ENCODE measurements at places on chromosomes 12 and 14.

- no peak for DNase-seq
These were observed 20.4 kb upstream of the SMOC1 start for GRCh38 chr14:69858801-69859200.

DNA sequence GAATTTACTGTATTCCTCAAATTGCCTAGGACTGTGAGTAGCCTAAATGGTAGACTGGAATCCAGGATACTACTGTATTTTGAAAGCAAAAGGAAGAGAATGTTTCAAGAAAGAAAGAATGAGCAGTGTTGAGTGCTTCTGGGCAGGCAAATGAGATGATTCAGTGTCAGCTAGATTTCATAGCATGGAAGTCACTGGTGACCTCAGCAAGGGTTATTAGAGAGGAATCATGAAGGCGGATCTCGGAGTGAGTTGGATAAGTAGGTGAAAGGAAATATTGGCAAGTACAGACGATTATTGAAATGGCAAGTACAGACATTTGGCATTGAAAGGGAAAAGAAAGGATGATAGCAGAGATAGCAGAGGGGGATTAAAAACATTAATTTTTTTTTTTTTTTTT, 27.1 kb downstream of the VRK1 start:
- no peak for DNase-seq

- DNase-seq, result no peak
These were observed 18.0 kb upstream of the OR4K5 start for GRCh38 chr14:19902409-19902808.

DNA sequence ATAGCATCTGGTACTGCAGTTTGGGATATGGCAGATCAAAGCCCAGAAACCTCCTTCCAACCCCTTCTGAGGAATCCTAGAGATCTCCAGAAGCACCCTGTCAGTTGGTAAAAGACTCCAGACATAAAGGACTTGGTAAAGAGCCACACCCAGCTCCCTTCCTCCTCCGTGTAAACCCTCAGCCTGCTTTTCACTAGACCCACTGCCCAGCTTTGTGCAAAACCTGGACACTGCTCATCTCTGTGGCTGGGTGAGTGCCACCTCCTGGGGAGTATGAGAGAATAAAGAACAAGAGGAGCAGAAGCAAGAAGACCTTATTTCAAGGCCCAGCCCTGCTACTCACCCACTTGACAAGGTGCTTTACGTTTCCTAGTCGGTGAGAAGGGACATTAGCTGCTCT, 33.0 kb downstream of the ANO2 start:
- no peak for DNase-seq

GRCh38 chr12:27319848-27320247, 12.8 kb upstream of the BMAL2 start:
- DNase-seq, result no peak

- peak; percentile 57 for DNase-seq
These were observed 25.4 kb downstream of the BCL11B start for GRCh38 chr14:99246536-99247097.

DNA sequence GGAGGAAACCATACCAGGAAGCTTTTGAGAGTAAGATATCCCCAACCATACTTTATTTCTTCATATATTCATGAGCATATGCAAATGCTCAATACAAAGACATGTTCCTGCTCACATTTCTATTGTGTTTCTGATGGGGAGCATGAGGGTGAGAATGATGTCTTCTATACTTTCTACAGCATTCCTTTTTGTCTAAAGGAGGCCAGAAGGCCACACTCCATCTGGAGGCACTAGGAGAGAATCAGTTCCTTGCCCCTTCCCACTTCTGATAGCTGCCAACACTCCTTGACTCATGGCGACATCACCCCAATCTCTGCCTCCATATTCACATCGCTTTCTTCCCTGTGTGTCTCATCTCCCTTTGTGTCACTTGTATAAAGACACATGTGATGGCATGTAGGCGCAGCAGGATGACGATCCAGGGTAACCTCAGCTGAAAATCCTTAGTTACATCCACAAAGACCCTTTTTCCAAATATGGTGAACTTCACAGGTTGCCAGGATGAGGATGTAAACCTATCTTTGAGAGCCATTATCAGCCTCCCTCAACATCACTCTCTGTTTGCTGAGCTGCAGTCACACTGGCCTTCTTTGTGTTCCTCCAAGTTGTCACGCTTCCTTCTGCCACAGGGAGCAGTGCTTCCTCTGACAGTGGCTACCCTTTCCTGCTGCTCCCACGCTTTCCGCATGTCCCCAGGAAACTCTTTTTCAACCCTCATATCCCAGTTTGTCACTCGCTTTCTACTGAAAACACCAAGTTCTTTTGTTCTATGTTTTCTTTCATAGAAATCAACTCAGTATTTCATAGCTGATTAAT, 96.9 kb downstream of the STXBP6 start:
- DNase-seq, result no peak

GRCh38 chr12:22406627-22407026, 72.1 kb upstream of the ST8SIA1 start:
- no peak for DNase-seq

DNA sequence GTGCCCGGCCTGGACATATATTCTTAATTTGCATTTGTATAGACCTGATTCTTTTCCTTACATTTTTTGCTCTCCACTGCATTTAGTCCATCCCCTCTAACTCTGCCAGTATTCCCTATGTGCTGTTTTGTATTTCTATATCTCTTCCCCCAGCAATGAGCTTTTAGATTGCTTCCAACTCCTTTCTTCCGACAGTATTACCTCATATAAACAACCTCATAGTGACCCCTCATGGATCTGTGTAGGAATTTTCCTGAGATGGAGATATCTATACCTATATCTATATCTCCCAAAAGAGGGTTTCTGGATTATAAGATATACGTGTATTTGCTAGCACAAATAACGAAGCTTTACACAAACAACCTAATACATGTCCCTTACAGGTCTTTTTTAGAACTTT, 161.9 kb downstream of the CRADD start:
- no peak for DNase-seq

DNA sequence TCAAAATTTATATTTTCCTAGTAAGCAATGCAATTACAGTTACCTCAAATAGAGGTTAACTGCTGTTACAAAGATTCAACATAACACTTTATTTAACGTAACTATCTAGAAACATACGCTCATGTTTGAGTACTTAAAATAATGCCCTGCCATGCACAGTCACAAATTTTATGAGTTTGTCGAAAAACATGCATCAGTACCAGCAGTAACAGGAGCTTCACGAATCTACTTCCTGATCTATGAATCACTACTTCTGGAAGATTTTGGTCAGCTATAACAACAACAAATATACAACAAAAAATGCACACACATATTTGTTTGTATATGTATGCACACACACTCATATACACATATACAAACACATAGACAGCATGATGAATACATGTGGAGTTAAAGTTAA, 881.8 kb downstream of the FSCB start:
- no peak for DNase-seq

GRCh38 chr12:114686773-114687500, 3.0 kb upstream of the TBX3 start:
- no peak for DNase-seq

GRCh38 chr14:67199016-67199415, 9.8 kb downstream of the GARIN2 start:
- no peak for DNase-seq

- DNase-seq, result no peak
These were observed 7.7 kb downstream of the DDN start for GRCh38 chr12:48991247-48992050.

GRCh38 chr14:33219957-33220356, 281.3 kb downstream of the NPAS3 start:
- DNase-seq, result no peak

DNA sequence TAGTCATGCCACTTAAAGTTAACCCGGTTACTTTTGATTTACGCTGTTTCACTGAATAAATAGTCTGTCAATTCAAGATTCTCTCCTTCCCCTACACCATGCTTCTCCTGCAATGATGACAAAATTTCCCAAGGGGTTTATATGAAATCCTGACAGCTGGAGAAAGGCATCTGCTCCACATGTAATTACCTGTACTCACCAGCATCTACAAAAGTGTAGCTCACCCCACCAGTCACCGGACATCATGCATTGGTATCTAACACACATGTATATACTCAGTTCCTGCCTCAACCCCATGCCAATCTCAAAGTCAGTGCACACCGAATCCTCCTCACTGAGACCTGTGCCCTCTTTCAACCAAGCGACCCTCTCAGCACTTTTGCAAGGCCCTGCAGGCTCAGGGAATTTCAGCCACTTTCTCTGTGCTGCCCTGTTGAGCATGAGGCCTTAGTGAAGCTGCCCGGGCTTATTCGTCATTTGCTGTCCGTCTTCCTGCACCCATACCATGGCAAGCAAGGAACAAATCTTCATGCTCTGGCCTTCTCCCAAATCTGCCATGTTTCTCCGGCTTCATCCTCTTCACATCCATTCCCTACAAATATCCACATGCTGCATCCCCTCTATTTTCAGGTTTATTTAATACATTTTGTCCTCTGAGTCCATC, 131.6 kb downstream of the SEC23A start:
- DNase-seq, result no peak

DNA sequence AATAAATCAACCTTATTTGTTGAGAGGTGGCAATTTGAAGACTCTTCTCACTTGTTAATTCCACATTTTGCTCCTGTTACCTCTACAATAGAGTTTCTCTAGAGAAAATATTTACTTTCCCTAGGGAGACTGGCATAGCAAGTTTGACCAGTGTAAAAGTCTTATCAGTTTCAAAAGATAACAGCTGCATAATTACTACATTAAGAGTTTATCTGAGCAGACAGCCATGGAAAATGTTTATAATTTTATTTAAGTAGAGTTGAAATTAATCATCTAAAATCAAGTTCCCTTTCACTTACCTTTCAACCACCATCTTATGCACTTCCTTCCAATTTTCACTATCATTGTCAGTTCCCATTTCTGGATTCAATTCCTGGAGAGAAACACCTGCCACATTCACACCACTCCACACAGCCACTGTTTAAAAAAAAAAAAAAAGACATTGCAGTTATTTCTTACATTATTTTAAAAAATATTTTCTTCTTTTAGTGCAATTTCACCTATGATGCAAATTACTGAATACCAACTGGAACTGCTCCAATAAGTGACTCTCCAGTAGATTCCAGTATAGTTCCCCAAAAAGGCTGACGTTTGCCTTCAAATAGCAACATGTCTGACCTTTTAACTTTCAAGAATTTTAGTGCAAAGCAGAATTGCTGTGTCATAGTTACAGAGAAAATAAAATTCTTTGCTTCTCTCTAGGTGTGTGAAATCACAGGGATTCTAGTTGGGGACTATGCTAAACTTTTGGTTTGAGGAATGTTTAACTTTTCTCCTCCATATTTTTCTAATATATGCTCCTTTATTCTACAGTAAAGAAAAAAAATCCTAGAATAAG, 19.4 kb downstream of the LDHB start:
- DNase-seq, result no peak

DNA sequence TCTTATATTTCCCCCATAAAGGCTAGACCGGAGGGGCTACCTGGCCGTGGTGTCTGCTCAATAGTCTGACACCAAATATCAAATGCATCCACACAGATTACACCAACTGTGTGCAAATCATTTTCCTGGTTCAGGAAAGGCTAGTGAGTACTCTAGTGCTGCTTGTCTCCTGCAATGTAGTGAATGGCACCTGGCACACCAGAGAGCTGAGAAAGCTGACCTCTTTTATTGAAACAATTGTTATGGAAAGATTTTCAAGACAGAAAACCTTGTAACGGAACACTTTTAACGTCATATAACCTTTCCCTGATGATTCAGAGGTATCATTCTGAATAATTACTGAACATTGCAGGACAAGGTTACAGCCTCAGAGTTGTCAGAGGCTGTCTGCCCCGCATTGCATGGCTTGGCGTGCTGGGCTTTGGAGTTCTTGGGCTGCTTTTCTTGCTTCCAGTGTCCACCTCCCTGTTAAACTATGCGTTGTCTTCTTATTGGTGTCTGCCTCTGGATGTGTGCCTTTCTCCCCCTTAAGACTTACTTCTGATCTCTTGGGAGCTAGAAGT, 40.7 kb upstream of the HDAC7 start:
- no peak for DNase-seq

- DNase-seq, result no peak
These were observed 9.9 kb downstream of the SLC15A4 start for GRCh38 chr12:128813883-128814282.

- DNase-seq, result no peak
These were observed 226.9 kb upstream of the PLXNC1 start for GRCh38 chr12:93921521-93921920.

- no peak for DNase-seq
These were observed 1106.8 kb downstream of the AACS start for GRCh38 chr12:126171937-126172559.

DNA sequence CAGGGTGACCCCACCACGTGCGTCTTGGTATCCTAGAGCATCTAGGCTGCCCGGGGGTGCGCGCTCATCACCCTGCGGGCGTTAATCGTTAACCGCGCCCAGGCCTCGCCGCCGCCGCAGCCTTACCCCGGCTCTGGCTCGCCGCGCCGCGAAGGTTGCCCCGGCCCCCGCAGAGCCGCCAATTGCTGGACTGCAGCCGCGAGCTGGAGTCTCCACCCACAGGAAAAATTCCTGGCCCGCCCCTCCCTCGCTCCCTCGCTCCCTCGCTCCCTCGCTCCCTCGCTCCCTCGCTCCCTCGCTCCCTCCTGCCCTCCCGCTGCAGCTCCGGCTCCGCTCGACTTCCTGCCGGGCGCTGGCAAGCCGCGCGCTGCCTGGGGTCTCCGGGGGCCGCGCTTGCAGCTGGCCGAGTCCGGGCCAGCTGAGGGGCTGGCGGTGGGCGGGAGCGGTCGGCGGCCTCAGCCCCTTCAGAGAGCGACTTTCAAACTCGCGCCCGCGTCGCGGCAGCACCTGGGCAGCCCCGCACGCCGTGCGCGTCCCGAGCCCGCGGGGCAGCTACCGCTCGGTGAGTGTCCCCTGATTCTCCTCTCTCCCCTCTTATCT, at the start of gene PLEKHG3:
TSS of gene PLEKHG3 (plus strand) at position 282 of the 600 bp plus-strand sequence. CDS start 23,208 bp downstream, outside the sequence.
- no peak for DNase-seq

DNA sequence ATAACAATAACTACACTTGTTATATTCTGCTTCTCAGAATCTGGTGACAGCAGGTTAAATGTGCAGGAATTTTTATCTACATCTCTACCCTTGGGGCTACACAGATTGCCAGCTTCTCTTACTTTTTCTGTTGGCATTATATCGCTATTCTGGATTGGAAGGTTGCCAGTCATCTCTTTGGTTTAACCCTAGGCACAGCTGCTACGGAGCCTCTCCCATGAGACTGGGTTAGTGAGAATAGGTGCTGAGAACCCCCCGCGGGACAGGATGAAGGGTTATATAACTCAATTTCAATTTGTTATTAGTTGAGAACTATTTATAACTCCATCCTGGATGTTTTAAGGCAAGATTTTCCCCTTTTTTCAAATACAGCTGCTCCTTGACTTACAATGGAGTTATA, 73.1 kb downstream of the ACADS start:
- no peak for DNase-seq

DNA sequence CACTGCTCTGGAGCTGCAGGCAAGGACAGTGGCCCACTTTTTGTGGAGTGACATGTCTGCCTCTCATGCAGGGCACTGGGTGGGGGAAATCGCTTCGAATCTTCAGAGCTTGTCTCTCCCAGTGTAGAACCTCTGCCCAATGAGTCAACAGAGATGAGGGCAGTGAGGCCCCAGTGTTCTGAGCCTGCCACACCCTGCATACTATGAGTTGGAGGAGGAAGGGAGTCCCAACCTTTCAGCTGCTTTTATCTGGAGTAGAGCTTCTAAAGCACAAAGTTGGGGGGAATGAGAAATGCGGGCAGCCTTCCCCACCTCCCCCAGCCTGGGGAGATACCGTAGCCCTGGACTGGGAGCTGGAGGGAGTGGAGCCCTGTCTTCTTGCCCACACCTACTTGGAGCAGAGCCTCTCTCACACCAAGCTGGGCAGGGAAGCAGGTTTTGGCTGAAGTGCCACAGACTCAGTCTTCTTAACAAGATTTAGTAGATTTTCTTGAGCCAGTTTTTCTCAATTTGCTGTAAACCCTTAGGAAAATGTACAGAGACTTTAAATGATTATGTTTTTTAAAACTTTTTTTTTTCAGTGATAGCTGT, 159.1 kb downstream of the ADGRD1 start:
- no peak for DNase-seq

Measured in T-helper 1 cell (primary cell).